Stimulated activated CD4-positive, alpha-beta T cell treated with anti-CD3 and anti-CD28 coated beads, Interleukin-12 subunit alpha, Interleukin-12 subunit beta, amount 100 ng/mL, for 48 hours (primary cell): ENCODE measurements at places on chromosomes 5 and 9.

DNA sequence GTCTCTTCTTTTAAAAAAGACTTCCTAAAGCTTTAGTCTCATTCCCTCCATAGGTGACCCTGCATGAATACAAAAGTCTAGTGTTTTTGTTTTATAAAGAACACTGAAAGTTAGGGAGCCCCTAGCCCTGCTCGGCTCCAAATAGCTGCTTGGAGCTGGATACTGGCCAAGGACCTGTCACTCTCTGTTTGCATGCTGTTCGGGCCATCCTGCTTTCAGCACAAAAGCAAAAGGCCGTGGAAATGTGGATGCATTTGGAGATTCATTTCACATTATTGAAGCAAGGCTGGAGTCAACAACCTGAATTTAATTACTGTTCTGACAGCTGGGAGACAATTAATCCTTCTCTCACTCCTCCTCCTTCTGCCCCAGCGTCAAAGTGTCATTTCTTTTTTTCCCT lies 151.7 kb upstream of the NMUR2 start:
- no peak for DNase-seq

DNA sequence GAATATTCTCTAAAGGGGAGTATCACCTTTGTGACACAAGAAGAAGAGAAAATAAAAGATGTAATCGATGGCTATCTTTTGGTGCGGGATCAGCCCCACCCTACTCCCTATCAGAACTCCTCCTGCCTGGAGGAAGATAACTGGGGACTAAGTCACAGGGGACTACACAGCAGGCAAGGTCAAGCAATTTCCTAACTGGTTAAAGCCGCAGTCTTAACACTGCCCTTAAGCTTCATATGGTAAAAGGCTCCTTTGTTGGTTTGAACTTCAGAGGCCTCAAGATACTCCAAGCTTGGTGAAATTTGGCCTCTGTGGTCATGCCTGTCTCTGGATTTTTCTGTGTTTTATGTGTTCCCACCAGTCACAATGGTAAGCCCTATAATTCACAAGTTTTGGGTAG lies 1.3 kb upstream of the SHISAL2B start:
- DNase-seq = no peak

DNA sequence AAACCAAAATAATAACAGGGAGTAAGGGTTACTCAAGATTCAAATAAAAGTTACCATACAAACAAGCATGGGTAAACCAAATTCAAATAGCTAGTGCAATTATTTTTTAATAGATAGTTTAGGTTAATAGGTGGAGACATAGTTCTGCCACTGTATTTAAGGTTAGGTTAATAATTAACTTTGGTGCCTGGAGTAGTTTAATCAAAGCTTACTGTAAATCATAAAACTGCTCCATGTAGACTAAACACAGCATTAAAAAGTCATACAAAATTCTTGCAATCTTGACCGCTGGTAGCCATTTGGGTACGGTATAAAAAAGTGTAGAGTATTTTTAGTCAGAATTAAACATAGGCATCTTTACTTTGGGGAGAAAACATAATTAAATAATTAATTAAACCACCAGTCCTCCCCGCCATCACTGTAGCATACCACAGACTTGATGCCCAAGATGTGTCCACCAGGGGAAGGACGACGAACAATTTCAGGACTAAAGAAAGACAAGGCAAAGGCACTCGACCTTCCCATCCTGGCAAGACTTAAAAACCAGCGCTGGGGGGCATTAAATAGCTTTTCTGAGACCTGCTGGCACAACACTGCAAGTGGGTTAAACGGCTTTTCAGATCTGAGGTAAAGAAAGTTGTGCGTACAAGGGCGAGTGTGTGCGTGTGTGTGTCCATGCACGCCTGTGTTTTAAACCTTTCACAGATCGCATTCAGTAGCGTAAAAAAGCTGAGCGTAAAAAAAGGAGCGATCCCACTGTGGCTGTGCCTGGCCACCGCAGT lies 2.9 kb downstream of the SEMA6A start:
- DNase-seq = no peak

DNA sequence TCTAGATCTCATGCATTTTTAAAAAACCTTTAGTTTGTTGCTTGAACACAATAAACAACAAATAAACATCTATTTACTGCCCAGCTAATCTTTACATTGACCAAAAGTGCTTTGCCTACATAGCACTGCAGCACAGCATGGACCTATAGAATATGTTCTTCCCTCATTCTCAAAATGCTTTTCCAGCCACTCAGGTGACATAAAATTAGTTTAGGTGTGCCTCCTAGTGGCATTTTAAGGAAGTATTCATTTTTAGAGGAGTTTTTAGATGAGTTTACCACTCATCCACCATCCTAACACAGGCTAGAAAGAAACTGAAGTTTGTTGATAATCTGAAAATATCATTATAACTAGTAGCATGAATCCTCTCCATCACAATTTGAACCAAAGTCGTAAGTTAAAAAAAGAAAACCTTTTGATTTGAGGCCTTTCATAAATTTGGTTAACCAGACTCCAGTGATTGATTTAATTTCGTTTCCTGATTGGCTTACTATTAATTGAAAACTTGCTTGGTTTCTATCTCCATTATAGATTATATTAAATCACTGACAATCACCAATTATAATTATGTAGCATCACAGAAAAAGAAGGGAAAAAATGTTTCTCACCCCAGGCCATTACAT lies 12.6 kb downstream of the PLGRKT start:
- DNase-seq = no peak

DNA sequence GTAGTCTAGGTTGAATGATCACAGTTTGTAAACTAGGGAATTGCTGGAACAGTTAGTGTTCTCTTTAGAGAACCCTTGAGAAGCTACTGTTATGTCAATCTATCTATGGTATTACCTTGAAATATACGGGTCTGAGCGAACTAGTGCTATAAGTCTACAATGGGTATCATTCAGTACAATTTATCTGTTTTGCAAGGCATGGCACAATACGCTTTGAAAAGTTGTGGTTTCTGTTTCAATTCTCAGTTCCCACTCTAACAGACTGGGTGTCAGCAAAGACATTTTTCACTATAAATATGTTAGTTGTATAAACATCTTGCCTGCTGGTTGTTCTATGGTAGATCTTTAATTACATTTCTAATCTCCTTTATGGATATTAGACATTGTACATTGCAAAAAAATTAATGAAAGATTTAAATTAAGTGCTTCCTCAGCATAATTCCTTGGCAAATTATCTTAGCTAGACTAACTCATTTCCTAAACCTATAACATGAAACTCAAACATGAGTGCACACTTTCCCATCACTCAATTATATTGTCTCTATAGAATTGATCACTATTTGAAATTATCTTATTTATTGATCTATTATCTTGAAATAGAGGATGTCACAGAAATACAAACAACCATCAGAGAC lies 24.9 kb upstream of the SLCO6A1 start:
- no peak for DNase-seq

DNA sequence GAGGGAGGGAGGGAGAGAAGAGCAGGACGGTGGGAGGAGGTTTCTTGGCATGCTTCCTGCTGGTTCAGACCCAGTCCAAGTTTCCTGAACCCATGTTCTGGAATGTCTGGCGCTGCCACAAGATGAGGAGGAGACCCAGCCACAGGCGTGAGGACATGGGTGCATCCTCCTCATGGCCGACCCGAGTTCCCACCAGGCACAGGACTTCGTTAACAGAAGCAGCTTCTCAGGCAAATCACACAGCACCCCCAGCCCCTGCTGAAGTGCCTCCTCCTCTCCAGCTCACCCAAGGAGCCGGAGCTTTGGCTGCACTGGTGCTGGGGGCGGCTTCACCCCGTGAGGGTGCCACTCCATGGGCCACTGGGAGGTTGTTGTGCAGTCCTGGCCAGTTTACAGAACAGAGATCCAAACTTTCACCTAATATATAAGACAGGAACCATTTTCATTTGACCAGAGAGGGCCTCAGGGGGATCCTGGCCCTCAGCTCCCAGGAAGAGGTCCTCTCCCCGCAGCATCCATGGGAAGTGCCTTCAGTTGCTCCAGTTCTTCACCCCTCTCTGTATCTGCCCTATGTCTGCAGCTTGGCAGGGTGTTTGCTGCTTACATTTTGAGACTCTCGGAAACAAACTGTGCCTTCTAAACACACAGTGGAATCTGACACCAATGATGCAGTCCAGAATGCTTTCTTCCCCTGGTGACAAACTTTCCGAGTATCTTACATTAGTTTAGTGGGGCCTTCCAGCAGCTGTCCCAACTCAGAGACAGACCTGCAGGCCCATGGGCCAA lies 10.2 kb upstream of the NKD2 start:
- no peak for DNase-seq

DNA sequence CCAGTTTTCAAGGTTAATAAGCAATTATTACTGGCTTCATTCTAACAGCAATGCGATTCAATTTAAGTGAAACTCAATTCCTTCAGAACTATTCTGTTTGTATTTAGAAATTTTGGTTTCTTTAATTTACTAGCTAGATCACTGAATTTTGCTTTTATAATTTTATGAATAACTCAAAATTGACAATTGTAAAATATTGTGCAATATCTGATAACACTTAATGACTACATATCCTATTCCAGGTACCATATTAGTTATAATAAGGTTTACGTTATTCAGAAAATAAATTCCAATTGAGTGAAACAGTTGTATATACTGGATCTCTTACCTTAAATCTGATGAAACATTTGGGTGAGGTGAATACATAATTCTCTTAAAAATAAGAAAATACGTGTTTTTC lies 1348.3 kb upstream of the CDH6 start:
- DNase-seq = no peak

DNA sequence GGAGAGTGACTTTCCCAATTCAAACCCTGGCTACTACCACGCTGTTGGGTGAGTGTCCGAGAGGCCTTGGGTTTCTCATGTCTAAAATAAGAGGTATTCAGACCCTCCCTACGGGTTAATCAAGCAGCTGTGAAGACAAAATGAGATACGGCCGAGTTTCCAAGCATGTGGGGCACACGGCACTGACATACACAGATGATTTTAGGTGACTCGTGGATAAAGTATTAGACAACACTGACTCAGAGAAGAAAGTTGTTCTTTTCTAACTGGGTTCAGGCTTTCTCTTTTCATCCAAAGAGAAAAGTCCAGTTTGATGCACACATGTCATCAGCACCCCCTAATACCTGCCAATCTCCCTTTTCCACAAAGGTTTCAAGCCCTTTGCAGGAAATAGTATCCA lies 15.6 kb downstream of the FOXI1 start:
- DNase-seq = no peak

- DNase-seq = no peak
Observed at GRCh38 chr9:136378170-136379002, 4.9 kb upstream of the CARD9 start.

DNA sequence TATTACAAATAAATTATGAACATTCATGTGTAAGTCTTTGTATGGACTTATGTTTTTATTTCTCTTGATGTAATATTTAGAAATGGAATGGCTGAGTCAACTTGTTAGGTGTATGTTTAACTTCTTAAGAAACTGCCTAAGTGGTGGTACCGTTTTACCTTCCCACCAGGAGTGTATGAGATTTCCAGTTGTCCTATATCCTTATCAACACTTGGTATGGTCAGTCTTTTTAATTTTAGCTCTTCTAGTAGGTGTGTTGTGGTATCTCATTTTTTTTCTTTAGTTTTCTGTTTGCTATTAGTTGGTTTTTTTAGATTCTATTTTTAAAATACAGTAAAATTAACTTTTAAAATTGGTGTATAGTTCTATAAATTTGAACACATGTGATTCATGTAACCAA lies 3.7 kb downstream of the NDUFAF2 start:
- no peak for DNase-seq

- no peak for DNase-seq
Observed at GRCh38 chr9:5869315-5870019, 21.2 kb upstream of the MLANA start.

DNA sequence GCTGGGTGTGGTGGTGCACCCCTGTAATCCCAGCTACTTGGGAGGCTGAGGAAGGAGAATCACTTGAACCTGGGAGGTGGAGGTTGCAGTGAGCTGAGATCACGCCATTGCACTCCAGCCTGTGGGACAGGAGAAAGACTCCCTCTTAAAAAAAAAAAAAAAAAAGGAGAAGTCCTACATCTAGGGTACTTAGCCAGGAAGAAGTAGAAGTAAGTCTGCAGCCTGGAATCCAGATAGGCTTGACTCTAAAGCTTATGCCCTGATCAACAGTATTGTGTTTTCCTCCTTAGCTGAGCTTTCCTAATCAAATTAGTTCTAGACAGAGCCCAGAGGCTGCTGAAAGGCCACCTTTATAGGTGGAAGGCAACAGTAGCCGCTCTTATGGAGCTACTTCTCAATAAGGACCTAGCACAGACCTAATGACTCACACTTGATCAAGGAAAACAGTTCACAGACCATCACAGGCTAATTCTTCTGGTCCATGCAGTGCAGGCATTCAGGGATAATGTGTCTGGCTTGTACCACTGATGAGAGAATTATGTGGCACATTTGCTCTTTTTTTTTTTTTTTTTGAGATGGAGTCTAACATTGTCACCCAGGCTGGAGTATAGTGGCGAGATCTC lies 105.5 kb upstream of the KLF4 start:
- DNase-seq = no peak

- no peak for DNase-seq
Observed at GRCh38 chr5:122192497-122193496, 63.5 kb downstream of the ZNF474 start.

DNA sequence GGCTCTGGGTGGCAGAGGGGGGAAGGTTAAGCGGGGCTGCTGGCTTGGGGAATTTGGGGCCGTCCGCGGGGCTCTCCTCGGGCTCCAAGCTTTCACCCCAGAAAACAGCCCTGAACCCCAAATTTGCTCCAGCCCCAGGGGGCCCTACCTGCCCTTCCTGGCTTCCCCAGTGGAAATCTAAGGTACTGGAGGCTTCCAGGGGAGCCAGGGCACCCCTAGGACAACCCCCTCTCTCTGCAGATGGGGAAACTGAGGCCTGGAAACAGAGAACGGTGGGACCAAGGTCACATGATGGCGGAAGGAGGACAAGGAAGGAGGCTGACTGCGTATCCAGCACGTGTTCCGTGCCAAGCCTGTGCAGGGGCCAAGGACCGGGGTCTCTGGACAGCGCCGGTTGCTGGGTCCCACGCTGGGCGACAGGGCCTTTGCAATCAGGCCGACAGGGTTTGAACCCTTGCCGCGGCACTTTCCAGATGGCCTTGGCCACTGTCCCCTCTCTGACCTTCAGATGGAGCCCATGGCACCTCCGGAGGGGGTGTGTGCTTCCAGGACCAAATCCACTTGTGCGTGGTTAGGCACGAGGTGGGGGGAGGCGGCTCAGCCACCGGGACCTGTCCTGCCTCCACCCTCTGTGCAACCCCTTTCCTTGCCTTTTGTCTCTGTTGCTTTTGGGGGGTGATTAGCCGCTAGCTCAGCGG lies 183.1 kb downstream of the C9orf50 start:
- DNase-seq = no peak

DNA sequence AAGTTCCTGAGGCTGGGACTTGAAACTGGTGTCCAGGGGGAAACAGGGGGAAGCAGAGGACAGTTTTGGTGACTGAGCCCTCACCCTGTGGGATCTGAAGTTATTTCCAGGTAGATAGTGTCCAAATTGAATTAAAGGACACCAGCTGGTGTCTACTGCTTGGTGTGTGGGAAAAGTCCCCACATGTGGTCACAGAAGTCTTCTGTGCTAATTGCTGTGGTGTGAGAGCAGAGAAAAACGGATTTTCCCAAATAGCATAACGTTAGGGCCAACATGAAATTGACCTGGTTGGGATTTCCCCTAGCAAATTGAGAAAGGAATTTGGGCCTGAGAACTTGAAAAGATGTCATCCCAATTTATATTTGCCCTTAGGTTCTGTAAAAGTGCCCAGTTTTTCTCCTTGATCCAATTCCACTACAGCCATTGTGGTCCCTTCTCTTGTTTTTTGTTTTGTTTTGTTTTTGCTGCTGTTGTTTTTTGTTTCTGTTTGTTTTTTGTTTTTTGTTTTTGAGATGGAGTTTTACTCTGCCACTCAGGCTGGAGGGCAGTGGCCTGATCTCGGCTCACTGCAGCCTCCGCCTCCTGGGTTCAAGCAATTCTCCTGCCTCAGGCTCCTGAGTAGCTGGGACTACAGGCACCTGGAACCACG lies 5.6 kb upstream of the STARD4 start:
- no peak for DNase-seq
